Urothelium cell line (cell line): ENCODE measurements at places on chromosomes 1 and 21.
A peak's percentile ranks its signal among the peaks of the same experiment; 100 is the strongest.

DNA sequence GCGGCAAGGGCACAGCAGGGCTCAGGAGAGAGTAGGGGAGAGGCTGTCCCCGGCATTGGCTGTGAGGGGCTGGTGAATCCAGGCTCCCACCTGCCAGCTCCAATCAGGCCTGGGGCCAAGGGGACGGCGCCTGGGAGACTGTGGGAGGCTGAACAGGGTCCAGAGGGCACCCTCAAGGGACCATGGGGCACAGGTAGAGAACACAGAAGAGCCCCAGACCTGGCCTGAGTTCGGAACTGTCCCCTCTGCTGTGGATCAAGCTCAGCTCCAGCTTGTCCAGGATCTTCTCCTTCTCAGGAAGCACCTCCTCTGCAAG is 67.0 kb downstream of the KCNAB2 start:
- no peak for DNase-seq

GRCh38 chr1:93961906-93962305 is 52.7 kb upstream of the GCLM start:
- no peak for DNase-seq

DNA sequence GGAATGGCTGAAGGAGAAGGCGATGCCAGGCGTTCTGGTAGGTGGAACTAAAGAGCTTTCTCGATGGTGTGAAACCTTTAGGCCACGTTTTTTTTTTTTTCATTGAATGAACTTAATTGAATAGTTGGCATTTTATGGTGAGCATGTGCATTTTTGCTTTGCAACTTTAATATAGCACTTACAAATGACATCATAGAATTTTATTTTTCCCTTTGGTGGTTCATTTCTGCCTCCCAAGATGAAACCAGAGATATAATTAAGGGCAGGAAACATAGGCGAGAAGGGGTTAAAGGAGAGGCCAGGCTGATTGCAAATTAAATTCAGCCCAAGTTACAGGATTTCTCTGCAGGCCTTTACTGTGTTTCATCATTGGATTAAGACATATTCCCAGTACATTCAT is 85.5 kb upstream of the L1TD1 start:
- DNase-seq = no peak

DNA sequence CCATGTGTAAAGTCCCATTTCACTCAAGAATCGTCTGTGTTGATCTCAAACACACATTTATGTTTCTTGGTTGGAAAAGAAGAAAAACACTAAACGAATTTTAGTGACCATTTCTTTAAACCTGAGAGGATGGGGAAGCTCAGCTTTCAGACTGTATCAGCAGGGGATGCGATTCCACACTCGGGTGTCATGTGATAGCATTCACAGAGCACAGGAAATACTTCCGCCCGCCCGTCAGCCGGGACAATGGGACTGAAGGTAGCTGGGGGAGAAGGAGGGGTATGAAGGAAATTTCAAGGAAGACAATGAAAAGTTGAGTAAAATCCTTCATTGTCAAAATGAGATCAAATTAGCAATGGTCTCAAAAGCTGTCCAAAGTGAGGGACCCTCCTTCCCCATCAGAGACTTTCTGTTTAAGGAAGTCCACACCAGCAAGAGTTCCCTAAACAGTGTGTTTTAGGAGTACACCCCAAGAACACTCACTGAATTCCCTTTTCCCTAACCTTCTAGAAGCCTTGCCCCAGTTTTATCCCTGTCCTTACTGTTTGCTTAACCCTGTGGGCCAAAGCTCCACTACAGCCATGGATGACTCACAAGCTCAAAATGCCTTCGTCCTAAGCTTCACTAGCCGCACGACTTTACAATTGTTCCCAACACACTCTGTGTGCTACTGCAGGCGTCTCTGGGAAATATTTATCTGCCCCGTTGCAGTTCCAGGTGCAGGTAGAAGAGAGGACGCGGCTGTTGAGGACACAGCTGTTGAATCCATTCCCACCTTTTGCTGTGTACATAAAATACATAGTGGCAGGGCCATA is 51.4 kb upstream of the SIM2 start:
- peak; percentile 25 for DNase-seq

GRCh38 chr21:22965455-22966135 is 1967.4 kb downstream of the NCAM2 start:
- peak; percentile 20 for DNase-seq

DNA sequence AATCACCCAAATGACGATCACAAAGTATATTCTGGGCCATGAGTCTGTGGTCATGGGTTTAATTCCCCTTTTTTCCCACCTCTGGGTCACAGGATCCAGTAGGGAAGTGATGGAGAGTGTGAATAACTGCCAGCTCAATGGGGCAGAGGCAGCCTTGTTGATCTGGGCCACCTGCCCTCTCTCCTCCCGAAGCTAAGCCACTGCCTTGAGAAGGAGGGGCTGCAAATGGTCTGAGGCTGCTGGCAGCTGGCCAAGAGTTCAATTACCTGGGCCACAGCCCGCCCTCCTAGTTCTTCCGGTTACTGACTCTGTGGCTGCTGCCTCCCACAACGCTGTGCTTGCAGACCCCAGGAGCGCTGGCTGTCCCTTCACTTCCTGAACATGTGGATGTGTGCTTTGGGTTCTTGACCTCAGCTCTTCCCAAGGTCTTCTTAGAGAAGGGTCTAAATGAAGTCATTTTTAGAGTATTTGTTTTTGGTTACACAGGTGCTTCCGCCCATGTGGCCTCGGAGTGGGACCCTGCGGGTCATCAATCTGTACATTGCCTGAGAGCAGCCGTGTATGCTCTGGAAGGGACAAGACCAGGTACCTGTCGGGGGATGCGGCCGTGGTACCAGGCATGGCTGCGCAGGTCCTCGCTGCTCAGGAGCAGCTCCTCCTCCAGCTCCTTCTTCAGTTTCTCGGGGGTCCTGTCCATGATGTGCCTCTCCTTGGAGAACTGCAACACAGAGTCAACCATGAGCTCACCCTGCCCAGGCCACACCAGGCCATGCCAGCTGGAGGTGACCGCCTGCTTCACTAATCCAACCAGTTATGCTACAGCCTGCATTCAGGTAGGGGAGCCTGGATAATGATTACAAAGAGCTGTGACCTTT is 89.7 kb downstream of the BCAR3 start:
- DNase-seq = no peak

DNA sequence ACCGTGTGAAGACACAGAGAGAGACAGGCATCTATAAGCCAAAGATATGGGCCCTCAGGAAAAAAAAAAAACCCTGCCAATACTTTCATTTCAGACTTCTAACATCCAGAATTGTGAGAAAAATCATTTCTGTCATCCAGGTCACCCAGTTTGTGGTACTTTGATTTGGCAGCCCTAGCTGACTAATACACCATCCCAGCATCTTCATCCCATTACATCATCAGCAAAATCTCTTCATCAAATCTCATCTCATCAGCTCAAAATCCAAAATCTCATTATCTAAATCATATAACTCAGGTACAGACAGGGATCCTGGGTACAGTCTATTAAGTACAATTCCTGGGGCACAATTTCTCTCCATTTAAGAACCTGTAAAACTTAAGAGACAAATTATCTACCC is 51.9 kb upstream of the GJA8 start:
- DNase-seq = no peak

GRCh38 chr1:86687595-86687994 is 16.8 kb upstream of the SH3GLB1 start:
- no peak for DNase-seq

- DNase-seq = no peak
Observed at GRCh38 chr1:221555689-221556433, 186.0 kb downstream of the DUSP10 start.

- DNase-seq = peak; percentile 58
Observed at GRCh38 chr1:16111771-16112595, 38.5 kb upstream of the FAM131C start.

DNA sequence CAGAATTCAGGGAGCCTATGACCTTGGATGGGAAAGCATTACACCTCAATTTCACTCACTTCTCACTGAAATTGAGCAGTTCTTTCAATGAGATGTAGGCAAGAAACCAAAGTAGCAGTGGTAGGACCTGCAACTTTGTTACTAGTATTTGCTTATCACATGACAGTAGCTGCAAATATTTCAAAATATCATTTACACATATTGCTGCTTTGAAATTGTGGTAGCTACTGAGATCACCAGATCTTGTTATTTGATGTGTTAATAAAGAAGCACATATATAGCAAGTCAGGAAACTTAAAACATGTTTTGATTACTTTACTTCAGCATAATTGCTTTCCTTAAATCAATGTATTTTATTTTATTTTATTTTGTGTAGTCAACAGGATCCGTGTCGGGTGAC is 12.9 kb downstream of the LDLRAD2 start:
- DNase-seq = no peak

DNA sequence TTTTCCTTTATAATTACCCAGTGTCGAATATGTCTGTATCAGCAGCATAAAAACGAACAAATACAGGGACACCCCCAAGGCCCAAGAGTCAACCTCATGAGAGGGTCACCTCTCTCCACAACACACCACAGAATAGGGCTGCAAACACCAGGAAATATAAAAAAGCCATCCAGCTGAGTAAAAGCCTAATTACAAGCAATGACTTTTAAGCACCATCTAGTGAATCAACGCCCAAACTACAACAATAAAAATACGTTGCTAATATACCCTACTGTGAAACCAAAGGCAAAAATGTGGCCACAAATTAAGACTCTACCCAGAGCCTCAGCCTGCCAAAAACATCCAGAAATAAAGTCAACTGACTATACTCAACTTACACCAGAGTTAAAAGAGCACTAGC is 817.9 kb upstream of the NEGR1 start:
- DNase-seq = no peak

DNA sequence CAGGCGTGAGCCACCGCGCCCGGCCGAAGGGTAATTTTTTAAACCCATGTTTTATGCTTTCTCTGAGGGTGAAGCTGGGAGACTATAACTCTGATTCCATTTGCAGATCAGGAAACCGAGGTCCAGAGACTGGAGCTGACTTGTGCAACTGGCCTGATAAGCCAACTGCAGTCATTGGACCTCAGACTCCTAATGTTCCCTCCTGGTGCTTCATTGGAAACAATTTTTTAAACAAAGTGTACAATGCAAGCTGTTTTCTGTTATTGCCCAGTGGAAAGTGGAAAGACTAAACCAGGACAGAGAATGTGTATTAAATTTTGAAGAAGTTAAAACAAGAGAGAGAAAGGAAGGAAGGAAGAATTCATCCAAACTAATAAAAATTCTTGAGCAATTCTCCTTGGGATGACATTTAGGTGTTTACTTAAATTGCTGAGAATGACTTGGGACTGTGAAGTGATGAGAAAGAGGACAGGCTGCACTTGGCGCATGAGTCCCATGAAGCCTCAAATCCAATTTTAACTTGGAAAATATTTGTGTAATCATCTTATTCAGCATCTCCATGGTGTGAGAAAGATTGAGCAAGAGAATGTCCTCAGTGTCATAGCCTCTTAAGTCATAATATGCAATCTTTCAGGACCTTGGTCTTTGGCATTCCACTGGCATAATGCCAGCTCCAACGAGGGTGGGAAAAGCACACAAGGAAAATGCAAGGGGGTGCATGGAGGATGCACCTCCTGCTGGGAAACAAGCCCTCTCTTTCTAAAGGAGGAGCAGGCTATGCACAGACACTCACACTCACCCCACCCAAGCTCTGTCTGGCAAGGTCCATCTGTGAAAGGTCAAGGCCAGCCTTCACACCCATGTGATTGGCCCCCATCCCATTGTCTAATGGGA is 342.0 kb downstream of the SIPA1L2 start:
- DNase-seq = no peak
